ENCODE measurements at places on chromosomes 5 and 9.

DNA sequence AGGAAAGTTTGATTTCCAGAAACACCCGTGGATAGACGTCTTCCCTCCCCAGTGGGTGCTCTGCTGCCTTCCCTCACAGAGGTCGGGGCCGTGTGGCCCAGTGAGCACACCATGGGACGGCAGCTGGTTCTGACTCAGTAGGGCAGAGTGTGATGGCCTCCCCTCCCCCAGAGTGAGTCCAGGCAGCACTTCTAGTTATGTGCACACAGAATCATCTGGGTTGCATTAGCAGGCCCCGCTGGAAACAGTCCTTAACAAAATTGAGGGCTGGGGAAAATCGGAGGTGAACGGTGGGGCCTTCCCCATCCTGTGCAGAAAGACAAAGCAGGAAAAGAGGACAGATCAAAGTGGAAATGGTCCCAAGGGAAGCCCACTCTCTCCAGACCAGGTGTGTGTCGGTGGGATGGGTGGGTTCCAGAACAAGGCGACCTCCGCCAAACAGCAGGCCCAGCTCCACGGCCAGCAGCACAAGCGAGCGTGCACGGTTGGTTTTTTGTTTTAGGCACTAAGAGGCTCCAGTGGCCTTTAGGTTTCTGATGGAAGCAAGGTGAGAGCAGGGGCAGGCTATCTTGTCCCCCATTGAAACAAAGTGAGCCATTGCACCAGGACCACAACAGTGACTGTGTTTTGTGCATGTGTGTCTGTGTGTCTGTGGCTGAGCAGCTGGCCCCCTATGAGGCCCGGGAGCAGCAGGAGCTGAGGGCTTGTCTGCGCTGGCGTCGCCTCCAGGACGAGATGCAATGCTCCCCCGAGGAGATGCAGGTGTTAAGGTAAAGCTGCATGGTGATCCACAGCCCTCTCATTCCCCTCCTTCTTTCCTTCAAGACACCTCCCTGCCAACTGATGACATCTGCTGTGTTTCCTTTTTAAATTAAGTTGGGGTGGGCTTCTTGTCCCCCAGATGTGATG is 201.5 kb downstream of the AOPEP start:
- no peak for DNase-seq

DNA sequence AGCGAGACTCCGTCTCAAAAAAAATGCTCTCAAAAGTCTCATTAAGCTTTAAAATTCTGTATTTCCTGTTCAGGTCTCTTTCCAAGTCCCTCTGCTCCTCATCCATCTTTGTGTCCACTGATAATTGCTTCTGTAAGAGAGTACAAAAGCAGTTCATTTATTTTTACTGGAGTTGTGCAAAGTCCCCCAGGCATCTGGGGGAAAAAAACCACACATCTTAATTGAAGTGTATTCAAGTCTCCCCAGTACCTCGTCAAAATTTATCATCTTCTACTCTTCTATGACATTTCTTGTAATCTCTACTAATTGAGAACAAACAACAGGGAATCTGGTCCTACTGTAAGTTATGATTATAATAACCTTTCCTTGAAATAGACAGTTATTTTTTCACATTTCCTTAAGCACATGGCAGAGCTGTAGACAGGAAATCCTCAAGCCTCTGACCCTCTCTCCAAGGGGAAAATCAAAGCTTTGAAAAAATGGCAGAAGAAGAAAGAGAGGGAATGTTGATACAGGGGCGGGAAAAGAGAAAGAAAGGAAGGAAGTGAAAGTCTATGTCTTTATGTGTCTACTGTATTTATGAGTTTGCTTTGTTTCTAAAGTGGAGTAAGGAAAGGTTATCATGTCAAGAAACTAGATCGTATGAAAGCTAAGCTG is 51.5 kb downstream of the RAI14 start:
- DNase-seq, result no peak

- no peak for DNase-seq
These were observed 55.0 kb downstream of the PUM3 start for GRCh38 chr9:2788919-2789318.

GRCh38 chr5:23089286-23089685 is 236.1 kb upstream of the CDH12 start:
- DNase-seq, result no peak

- DNase-seq, result no peak
These were observed 194.7 kb upstream of the FREM1 start for GRCh38 chr9:15104826-15105420.
